ENCODE measurements at places on chromosomes 2 and 18. TPM values are rescaled to one million over a fixed set of nuclear protein-coding genes. Genes with fewer than 3 reads are reported as not detected.

- no peak for DNase-seq
Observed at GRCh38 chr18:6058941-6059340, 163.6 kb upstream of the TMEM200C start.

Gene FEV
- not detected for total RNA-seq

Gene DPYSL5
- not detected for total RNA-seq

DNA sequence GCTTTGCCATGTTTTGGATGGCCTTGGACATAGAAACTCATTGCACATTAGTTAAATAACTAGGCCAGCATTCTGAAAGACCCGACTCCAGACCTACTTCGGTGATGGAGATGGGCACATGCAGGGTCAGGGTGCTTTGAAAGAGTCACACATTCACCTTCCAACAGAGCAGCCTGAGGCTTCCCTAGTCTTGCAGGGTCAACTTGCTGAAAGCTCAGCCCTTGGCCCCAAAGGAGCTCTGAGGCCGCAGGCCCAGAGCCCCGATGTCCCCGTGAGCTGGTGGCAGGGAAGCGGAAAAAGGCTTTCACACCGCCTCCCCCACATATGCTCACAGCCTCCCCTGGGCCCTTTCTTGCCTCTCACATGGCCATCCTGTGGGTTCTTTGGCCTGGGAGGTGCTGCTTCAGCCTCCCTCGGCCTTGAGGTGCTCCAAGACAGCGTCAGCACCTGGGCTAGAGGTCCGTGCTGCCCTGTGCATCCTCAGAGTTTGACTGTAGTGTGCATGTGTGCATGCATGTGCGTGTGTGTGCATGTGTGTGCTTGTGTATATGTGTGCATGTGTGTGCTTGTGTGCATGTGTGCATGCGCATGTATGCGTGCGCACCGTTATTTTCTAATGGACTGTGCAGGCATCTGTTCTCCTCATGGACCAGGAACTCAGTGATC, 21.6 kb downstream of the LDLRAD4 start:
- no peak for DNase-seq

GRCh38 chr18:58781627-58782194, 83.0 kb upstream of the ZNF532 start:
- DNase-seq = peak; percentile 45

DNA sequence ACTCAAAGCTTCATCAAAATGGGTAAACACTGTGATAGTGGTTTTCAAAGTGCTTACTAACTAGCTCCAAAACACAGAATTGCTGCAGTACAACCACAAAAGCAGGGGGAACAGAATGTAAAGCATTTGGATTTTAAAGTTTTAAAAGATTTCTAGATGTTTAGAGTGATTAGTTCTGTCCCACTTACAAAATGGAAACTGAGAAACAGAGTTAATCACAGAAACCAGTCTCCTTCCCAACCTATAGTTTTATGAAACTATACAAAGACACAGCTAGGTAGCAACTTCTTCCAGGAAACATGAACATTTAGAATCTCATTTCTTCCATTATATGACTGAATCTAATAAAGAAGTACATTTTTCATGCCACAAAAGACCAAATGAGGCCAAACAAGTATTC, 73.8 kb upstream of the HNRNPA3 start:
- DNase-seq = no peak

DNA sequence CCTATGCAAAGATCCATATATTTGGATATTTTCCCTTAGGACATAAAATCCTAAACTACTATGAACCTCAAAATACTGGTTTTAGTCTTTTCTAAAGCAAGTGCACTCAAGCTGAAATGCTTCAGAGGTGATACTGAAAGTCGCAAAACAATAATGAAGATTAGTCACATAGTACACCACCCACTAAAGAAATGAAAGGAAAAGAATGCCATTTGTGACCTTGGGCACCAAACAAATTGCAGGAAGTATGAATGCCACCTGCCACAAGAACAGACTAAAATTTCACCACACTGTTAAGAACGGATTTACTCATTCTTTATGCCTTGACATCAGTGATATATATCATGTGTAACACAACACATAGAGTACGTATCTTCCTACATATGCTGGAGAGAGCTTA, 161.5 kb downstream of the ZNF521 start:
- DNase-seq = no peak

DNA sequence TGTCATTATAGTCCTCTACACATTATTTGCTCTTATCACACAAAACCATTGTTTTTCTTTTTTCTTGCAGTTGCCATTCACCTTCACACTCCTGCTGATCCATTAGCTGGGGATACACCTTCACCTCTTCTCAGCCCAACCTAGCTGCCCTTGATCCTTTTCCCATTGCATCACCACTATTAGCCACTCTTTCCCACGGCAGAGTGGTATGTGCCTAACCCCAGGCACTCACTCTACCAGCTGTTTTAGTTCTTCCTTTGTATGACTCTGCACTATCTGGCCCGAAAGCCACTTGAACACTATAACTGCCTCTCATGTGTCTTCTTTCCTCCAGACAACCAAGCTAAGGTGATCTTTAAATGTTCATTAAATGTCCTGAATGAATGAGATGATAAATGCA, 145.4 kb upstream of the PIK3C3 start:
- no peak for DNase-seq

- no peak for DNase-seq
Observed at GRCh38 chr2:25035537-25036220, 6.2 kb upstream of the EFR3B start.

GRCh38 chr2:20418519-20418918, 28.4 kb upstream of the RHOB start:
- no peak for DNase-seq

DNA sequence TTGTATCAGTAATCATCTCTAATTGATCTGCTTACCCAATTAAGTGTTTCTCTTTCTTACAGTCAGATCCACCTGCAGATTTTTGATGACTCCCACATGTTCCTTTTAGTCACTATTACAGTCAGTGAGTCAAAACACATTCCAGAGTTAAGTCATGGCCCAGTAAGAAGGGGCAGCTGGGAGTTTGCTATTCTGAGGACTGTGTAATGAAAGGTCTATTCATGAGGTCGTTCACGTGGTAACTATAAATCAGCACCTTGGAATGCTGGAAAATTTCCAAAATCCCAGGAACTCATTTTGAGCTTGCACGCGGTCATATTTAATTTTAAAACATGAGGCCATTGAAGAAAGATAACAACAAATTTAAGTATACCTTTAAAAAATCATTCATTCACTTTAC, 252.5 kb downstream of the XIRP2 start:
- peak; percentile 49 for DNase-seq

Gene LYPD1
- not detected for total RNA-seq

- DNase-seq = no peak
Observed at GRCh38 chr2:36329251-36329650, 26.3 kb upstream of the CRIM1 start.

- DNase-seq = no peak
Observed at GRCh38 chr18:12010187-12010802, 29.0 kb downstream of the IMPA2 start.

- DNase-seq = peak; percentile 18
Observed at GRCh38 chr2:119407430-119408220, 24.0 kb upstream of the TMEM37 start.

Gene ANKRD30BL
- total RNA-seq = not detected

GRCh38 chr18:4276953-4277585, 178.0 kb downstream of the DLGAP1 start:
- DNase-seq = no peak

GRCh38 chr18:49510393-49511115, 23.5 kb upstream of the C18orf32 start:
- DNase-seq = peak; percentile 31

GRCh38 chr2:28291811-28292440, 100.7 kb upstream of the FOSL2 start:
- DNase-seq = no peak

Gene LCT
- not detected for total RNA-seq

GRCh38 chr2:8457699-8458502, 224.0 kb upstream of the ID2 start:
- no peak for DNase-seq

Gene IL1F10
- total RNA-seq = not detected

- DNase-seq = no peak
Observed at GRCh38 chr18:13137670-13138419, 80.7 kb upstream of the LDLRAD4 start.

DNA sequence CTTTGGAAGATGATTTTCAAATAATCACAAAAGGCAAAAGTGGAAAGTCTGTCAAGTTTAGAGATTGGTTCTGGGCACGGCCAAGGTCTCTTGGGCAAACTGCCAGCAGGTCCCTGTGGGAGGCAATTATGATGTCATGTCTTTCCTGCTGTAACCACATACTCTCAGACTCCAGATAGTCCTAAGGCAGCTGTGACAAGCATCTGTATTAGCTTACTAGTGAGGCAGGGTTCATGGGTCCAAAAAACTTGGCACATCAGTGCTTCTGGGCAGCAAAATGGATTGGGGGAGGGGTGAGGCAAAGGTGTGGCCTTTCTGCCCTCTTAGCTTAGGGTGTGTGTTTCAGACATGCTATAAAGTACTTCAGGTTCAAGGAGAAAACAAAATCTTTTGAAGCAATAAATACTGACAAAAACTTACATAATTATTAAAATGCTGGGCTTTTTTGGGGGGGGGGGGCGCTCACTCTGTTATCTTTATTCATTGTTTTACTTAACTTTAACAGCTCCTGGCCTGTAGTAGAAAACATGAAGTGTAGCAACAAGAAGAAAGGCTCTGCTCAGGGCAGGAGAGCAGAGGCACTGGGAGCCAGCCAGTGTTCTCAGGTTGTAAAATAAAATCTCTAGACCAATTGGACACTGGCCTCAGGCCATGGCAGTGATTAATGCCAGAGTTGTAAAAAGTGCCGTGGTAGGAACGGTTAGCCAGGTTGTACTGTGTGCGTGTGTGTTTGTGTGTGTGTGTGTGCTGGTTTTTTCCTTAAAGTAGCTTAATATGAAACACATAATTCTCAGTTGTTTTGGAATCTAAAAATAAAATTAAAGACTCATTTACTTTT, 14.3 kb upstream of the TANC1 start:
- peak; percentile 81 for DNase-seq

Gene HIBCH
- total RNA-seq = 13.9 TPM

Gene WDR43
- total RNA-seq = 114 TPM

Gene SERPINB4
- not detected for total RNA-seq

DNA sequence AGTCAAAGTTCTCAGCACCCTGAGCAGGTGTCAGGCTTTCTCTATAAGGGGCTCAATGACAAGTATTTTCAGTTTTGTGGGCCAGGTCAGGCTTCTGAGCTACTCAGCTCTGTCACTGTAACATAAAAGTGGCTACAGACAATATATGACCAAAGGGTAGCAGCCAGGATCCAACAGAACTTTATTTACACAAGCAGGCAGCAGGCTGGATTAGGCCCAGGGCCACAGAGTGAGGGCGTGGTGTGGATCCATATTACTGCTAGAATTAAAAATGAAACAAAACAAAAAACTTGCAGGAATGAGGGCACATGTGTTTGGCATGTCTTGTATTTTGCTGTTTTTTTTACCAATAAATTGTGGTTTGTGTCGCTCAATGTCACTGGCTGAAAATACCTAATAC, 143.7 kb downstream of the EIPR1 start:
- no peak for DNase-seq

Gene TYMS
- 57.0 TPM for total RNA-seq

DNA sequence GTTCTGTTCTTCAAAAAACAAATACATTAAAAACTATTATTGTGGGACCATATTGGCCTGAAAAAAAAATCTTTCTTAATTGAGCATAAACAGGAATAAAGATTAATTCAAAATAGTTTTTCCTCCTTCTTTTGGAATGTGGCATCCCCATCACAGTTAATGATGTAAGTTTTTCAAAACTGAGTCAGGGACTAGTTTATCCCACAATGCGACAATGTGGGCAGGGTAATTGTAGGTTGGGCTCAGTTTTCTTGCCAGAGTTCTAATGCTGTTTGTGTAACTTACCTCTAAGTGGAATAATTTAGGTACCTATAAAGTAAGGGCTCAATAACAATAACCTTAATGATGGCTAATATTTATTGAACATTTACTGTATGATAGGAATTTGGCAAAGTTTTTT, 82.0 kb downstream of the PMS1 start:
- no peak for DNase-seq

Gene PROC
- total RNA-seq = not detected

Gene ZSCAN30
- 19.7 TPM for total RNA-seq

DNA sequence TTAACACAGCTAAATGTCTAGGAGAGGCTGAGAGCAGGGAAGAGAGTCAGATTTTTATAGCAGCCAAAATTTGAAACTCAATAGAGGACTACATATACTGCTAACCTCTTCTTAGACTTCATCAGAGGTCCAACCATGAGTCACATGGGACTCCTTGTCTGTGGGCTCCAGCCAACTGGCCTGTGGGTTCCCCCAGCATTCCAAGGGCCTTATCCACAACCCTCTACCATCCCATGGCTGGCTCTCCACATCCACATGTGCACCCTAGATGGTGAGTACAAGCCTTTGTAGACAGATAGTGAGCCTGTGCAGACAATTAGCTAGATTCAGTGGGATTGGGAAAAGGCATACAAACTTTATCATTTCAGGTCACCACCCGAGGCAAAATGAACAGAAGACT, 901.9 kb upstream of the ZEB2 start:
- no peak for DNase-seq

- no peak for DNase-seq
Observed at GRCh38 chr2:20676353-20677215, 9.6 kb downstream of the GDF7 start.

Gene CCDC68
- 1.5 TPM for total RNA-seq

Measured in MG63 (cell line).